ENCODE measurements at places on chromosomes 3 and 15.

GRCh38 chr3:22893644-22894325 is 309.3 kb upstream of the UBE2E2 start:
- DNase-seq, result no peak

DNA sequence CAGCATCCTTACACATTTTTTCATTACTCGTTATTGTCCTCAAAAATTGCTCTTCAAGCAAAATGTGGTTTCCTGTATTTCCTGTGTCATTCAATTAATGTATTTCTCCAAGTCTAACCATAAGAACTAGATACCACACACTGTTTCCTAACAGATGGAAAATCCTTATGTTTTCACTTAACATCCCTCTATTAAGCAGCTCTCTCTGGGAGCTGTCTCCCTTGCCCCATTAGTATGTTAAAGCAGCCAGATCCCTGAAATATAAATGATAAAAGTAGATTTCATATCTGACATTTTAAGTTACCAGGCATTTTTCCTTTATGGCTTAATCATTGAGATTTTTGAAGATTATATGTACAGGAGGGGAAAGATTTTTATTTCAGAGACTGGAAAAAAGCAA is 15.9 kb downstream of the PFN2 start:
- no peak for DNase-seq

GRCh38 chr3:138016065-138016464 is 6.1 kb downstream of the CLDN18 start:
- no peak for DNase-seq

DNA sequence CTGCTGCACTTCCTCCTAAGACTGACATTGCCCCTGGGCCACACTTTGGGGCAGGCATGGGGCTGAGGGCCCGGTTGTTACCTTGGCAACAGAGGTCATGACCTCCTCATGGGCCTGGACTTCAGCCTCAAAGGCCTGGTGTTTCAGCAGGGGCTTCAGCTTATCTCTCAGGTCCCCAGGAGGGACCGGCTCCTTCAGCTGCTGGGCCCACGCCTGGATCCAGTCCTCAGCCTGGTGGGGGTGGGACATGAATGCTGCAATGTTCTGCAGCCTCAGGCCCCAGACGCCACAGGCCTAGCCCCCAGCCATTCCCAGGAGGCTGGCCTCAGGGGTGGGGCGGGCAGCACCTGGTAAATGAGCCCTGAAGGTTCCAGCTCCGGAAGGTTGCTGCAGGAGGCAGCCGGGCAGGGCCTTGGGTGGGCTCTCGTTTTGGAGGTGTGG is 27.6 kb downstream of the SPTBN5 start:
- DNase-seq, result no peak
